ENCODE measurements at places on chromosomes 5 and 9.

DNA sequence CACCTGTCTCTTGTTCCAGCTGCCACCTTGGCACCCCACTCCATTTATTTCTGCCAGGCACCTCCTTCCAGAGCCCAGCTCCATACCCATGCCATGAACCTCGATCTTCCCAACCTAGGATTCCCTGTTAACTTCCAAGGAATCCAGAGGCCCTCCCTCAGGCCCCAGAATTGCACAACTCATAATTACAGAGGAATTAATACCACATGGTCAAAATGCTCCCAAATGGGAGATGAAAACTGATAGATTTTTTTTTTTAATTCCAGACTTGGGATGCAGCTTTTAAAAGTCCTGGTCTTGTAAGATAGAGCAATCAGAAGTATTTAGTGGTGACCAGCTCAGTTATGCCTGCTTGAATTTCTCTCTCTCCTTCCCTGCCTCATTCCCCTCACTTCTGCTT lies 96.2 kb upstream of the CCDC112 start:
- DNase-seq: no peak

- DNase-seq: no peak
Observed at GRCh38 chr9:18805386-18805785, 227.6 kb downstream of the SAXO1 start.

GRCh38 chr5:60495644-60496520 lies 204.1 kb downstream of the DEPDC1B start:
- DNase-seq: no peak

DNA sequence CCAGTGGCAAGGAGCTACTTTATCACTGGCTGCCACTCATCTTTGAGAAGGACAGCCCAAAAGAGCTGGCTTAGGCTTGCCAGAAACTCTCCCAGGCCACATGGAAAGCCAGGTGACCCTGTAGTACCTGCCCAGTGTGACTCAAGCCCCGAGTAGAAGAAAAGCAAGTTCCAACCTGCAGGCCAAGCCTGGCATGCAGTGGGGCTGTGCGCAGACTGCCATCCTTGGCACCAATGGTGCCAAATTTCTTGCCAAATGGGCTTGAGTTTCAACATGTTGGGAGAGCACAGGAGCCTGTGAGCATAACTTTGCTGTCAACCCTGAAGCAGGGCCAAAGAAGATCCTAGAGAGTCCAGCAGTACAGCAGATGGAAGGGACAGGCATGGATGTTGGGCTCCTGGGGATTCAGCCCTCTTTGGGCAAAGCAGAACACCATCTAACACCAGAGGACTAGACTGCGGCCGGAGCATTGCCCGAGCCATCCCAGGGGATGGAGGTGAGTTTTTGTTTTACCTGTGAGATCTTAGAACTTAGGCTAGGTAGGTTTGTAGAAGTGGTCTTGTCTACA lies 27.3 kb upstream of the SHB start:
- DNase-seq: no peak

DNA sequence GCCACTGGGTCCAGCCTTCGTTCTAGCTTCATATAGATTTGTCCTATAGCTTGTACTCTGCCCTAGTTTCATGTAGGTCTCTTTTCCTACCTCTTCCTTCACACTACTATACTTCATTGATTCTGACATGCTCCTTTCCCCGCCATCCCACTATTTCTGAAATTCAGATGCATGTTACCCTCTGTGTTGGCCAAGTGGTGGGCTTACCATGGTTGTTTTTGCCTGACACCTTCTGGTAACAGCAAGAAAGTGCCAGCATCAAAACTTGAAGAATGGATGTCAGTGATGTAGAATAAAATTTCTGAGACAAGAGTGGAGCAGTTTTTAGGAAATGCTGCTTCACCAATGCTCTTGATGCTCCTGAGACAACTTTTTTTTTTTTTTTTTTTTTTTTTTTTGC lies 19.5 kb upstream of the SERINC5 start:
- no peak for DNase-seq

DNA sequence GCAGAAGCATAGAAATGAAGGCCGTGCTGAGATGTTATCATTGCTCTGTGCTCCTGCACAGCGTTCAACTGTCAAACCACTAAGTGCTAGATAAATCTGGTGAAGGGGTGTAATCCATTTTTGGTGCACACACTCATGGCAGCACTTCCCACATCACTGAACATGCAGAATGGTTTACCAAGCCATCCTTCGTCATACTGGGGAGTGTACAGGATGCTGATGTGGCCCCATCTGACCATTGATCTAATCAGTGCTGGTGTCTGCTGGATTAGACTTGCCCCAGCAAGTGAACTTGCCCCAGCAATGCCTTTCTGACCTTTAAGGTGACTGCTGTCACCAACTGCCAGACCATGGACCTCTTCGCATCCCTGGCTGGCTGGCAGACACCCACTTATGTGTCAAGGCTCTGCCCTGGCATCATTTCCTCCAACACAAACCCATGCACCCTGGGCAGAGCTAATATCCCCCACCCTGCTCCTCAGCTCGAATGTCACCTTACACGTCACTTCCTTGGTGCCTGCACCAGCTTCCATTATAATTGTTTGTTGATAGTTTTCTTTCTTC lies 4.2 kb upstream of the SEMA4D start:
- no peak for DNase-seq

- peak; percentile 56 for DNase-seq
Observed at GRCh38 chr9:100505564-100506159, 32.7 kb downstream of the TMEFF1 start.

- DNase-seq: no peak
Observed at GRCh38 chr5:67577424-67577823, 380.8 kb upstream of the CD180 start.

DNA sequence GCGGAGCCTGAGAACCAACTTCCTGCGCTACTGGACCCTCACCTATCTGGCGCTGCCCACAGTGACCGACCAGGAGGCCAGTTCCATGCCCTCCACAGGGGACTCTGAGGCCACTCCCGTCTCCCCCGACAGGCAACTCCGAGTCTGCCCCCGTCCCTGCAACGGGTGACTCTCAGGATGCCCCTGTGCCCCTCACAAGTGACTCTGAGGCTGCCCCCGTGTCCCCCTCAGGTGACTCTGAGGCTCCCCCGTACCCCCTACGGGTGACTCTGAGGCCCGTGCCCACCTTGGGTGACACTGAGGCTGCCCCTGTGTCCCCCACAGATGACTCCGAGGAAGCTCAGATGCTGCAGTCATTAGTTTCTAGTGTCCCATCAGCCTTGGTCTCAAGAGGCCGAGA lies 25.1 kb downstream of the CEL start:
- no peak for DNase-seq

DNA sequence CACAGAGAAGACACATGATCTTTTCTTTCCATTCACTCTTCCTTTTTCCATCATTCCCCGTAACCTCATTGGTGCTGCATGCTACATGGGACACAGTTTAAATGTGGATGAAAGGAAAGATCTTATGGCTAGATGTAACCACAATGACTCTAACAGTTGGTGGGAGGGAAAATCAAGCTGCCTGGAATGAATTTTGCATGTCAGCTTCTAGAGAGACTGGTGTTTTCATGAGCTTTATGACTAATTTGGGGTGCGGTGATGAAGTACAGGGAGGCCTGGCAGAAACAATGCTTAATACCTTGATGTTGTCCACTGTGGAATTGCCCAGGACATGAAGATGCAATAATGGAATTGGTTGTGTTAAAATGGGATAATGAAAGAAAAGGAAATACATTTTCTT lies 55.9 kb upstream of the MYO10 start:
- DNase-seq: no peak

- DNase-seq: peak; percentile 40
Observed at GRCh38 chr5:73596705-73597328, 29.2 kb upstream of the ARHGEF28 start.

DNA sequence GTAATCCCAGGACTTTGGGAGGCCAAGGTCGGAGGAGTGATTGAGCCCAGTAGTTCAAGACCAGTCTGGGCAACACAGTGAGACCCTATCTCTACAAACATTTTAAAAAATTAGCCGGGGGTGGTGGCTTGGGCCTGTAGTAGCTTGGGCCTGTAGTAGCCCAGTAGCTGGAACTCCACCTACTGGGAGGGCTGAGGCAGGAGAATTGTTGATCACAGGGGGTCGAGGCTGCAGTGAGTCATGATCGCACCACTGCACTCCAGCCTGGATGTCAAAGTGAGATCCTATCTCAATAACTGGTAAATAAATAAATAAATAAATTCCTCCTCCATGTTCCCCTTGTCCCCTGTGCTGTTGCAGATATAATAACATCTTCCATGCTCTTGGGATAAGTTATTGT lies 14.3 kb downstream of the VCAN start:
- DNase-seq: no peak

DNA sequence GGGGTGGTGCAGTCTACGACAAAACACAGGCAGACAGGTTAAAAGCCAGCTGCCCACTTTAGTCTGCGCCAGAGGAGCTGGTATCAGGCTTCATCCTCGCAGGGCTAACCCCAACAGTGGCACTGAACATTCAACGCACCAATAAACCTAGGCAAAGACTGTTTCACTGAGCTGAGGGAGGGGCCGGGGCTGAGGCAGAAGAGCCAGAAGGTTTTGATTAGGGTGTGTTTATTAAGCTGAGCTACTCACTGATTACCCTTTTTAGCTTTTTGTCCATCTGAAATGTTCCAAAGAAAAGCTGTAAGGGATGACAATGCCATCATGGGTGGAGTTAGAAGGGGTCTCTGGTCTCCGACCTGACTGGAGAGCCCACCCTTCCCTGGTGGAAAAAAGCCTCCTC lies 1.4 kb downstream of the ZMYND19 start:
- DNase-seq: no peak

GRCh38 chr9:116387934-116388698 lies 234.5 kb downstream of the PAPPA start:
- DNase-seq: no peak

GRCh38 chr9:137226338-137227053 lies 806 bp upstream of the RNF224 start:
- DNase-seq: no peak

- DNase-seq: no peak
Observed at GRCh38 chr5:7679663-7680062, 171.3 kb downstream of the CFAP90 start.

GRCh38 chr9:113523421-113524141 lies 60.1 kb downstream of the RGS3 start:
- DNase-seq: no peak

DNA sequence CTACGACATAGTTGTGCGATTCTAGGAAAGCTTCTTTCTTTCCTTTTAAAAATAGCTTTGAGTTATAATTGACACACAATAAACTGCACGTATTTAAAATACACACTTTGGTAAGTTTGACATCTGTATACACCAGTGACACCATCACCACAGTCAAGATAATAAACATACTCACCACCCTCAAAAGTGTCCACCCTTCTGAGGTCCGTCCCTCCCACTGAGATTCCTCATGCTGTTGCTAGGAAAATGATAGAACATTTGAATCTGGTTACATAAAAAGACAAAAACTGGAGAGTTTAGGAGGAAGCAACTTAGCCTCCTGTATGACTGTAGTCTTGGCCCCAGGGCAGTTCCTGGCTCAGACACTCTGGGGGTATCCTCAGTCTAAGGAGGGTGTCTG lies 17.2 kb downstream of the S100Z start:
- no peak for DNase-seq

GRCh38 chr5:106818552-106818951 lies 852.2 kb downstream of the EFNA5 start:
- DNase-seq: no peak

DNA sequence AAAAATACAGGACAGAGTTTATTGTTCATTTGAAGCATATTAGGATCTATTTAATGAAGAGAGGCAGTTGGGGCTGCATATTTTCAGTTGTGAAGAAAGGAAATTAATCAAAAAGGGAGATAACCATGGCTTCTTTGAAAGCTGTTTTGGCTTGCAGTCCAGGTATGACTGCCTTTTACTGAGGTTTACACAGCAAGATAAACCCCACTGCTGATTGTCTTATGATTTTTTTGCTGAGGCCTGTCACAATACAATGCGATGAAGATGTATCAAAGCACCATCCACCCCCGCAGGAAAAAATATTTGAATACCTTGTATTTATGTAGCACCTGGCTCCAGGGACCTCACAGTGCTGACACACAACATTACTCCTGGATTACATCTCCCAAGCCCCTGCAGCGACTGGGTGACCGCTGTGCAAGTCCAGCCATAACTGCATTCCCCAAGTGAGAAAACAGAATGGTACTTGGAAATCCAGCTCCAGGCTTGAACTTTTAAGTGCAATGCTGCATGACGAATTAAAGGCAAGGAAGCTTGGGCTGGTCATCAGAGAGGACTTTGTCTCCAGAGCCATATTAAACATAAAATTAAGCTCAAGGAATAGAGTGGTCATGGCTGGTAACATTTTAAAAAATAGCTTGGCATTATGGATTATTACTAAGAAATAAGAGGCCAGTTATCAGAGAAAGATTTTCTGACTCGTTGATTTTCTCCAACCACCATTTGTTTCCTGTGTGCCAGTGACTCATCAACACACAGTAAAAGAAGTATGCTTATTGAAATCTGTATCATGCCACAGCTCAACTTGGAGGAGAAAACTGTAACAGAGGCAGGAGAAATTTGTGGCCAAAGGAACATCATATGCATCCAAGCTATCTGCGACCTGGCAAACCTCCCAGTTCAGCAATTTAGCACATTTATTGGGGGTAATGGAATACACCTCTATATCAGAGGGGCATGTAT lies 374.2 kb downstream of the MAN2A1 start:
- no peak for DNase-seq

- no peak for DNase-seq
Observed at GRCh38 chr5:172887692-172888091, 53.6 kb downstream of the ERGIC1 start.

GRCh38 chr5:131384173-131384572 lies 120.3 kb downstream of the CDC42SE2 start:
- no peak for DNase-seq

- no peak for DNase-seq
Observed at GRCh38 chr5:158364367-158364766, 505.4 kb upstream of the CLINT1 start.

DNA sequence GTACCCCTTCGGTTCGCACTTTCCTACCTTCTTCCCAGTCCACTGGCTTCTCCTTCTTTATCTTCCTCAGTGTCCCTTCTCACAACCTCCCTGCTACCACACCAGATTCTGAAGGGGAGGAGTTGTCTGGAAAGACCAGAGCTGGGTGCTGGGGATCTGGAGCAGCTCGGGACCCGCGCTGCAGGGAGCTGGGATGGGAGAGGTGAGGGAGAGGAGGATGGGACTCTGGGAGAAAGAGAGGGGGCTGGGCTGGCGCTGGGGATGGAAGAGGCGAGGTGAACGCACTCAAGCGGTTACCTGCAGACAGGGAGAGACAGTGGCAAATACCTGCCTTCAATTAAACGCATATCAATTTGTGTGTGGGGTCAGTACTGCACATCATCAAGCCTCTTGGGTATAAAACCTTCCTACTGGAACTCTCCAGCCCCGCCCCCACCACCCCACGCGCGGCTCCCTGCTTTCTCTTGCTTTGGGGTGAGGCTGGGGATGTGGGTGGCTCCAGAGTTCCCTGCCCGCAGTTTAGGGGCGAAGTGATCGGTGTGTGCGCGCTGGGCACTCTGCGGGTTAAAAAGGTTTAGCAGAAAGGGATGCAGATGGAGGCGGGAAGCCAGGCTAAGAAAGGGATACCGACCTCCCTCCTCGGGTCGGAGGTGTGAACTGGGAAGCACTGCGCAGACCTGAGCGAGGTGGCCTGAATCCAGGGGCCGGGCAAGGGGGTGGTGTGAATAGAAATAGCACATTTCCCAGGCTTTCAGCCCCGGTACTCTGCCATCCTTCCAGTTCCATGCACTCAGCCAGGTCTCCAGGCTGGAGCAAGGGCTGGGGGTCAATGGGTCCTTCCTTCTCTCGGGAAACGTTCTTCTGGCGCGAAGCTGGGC lies 977 bp upstream of the PAM start:
- no peak for DNase-seq

GRCh38 chr9:83444110-83444509 lies 94.1 kb downstream of the FRMD3 start:
- no peak for DNase-seq

- DNase-seq: no peak
Observed at GRCh38 chr5:58266402-58266801, 193.5 kb downstream of the PLK2 start.
